CD8-positive, alpha-beta T cell (primary cell): ENCODE measurements at places on chromosomes 1 and 21.

- DNase-seq: no peak
Measured at GRCh38 chr1:12630946-12631530, 12.8 kb upstream of the AADACL4 start.

DNA sequence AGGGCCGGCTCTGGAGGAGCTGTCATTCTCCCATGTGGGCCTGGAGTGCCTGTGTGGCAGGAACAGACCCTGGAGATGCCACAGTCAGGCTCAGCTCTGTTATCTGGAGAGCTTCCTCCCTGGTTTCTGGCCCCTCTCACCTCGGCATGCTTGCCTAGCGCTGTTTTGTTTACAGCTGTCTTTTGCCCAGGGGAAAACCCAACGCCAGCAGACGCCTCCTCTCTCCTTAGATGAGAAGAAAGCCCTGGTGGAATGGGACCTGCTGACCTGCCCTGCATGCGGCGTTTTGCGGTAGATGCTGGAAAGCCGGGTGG lies 104.9 kb downstream of the CRYAA start:
- DNase-seq: no peak

DNA sequence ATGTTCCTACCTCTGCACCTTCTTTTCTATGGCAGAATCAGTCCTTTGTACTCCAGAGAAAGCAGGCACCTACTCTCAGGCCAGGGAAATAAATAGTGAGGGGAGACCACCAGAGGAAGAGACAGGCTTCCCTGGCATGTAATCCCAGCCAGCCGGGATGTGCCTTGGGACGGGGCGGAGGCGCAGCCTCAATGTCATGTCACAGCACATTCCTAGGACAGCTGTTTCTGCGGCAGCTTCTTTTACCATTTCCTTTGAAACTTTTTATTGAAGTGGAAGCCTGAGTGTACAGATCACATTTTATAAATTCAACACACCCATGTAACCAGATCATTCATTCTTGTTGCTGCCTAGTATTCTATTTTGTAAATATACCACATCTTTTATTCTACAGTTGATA lies 67.9 kb upstream of the ZNF326 start:
- DNase-seq: no peak

GRCh38 chr1:20446796-20447195 lies 39.2 kb downstream of the CAMK2N1 start:
- no peak for DNase-seq

DNA sequence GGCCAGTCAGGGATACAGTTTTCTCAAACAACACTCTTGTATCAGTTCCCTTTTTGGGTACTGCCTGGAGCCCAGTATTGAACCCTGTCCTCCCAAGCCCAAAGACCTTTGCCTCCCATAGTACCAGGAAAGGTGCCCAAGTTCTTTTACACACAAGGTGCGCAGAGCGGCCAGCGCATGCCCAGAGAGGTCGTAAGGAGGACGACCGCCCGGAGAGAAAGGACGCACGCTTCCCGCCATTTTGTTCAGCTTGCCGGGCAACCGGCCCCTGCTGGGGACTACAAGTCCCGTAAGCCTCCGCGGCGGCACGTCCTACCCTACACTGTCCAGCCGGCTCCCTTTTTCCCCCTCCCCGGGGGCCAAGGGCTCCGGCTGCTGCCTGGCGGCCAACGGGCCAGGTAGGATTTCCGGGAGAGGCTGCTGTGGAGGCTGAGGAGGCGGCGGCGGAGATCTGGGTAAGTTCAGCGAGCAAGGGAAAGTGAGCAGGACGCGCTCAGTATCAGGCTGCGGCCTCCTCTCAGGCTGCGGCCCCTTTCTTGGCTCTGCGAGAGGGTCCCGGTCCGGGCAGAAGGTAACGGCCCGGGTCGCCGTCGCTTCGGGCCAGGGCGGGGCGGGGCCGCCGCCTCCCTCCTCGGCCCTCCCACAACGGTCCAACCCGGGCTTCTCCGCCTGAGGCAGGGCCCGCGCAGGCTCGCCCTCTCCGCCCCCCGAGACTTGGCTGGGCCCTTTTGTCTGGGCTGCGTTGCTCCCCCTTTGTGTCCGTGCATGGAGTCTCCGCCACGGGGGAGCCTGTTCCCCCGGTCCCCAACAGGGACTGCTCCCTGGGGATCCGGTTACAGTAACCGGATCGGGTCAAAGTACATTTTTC lies at the start of gene PHACTR4:
PHACTR4 (plus strand) TSS at position 370 of the 868 bp plus-strand sequence. CDS start 37,708 bp downstream, outside the sequence.
- peak; percentile 62 for DNase-seq

GRCh38 chr1:74453277-74453676 lies 59.1 kb downstream of the LRRC53 start:
- DNase-seq: no peak

DNA sequence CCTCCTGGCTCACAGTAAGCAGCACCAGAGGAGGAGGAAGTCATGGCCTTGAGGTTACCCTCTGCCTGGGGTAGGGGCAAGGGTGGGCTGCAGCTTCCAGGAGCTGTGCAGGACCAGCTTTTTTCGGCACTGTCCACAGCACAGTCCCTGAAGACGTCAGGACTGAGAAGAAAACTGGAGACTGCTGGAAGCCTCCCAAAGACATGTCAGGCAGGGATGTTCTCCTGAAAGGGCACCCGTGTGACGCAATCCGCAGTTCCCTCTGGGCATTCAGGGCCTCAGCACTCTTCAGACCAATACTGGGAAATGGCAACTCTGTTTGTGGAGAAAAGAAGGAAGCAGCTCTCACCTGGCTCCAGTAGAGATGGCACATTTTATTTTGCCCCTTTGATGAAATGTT lies 64.8 kb upstream of the TENT5C start:
- no peak for DNase-seq

DNA sequence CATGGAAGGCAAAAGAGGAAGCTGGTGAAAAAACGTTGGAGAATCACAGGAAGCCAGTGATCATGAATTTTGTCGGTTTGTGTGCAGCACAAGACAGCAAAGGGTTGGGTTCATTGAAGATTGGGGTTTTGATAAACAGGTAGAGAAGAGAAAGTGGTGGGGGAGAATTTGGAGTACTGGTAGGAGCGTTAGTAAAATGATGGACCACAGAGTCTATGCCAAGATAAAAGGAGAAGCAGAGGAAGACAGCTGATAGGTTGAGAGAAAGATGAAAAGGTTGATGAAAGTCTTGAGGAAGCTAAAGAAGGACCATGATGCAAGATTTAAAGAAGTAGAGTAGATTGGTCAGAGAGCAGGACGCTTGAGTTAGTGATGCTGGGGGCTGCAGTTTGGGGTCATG lies 156.8 kb upstream of the POU3F1 start:
- no peak for DNase-seq

GRCh38 chr1:35539824-35540261 lies 17.4 kb downstream of the KIAA0319L start:
- peak; percentile 41 for DNase-seq

DNA sequence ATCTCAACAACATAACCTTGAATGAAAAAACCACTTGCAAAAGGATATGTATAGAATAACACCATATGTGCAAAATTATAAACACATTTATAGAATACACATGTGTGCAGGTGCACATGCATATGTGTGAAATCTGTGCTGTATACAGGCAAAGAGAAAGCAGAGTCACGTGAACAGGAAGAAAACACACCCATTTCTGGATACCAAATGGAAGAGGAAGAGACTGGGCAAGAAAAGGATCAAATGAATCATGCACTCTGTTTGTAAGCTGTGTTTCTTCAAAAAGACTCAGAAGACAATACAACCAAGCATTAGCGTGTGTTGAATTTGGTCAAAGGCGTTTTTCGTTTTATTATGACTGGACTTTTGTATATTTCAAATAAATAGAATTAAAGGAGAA lies 111.3 kb upstream of the ERG start:
- DNase-seq: no peak

DNA sequence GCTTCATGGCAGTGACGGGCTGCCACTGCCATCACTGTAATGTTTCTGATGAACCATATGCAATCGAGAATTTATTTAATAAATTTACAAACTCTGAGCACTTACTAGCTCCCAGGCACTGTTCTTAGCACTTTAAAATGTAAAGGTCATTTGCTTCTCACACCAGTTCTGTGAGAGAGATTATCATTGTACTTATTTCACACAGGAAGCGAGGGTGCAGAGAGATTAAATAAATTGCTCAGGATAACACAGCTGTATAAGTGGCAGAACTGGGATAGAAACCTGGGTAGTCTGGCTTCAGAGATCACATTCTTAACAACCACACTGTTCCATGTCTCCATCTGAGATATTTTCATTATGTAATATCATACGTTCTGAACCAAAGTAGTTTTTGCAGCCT lies 119.9 kb downstream of the MAST2 start:
- DNase-seq: no peak

DNA sequence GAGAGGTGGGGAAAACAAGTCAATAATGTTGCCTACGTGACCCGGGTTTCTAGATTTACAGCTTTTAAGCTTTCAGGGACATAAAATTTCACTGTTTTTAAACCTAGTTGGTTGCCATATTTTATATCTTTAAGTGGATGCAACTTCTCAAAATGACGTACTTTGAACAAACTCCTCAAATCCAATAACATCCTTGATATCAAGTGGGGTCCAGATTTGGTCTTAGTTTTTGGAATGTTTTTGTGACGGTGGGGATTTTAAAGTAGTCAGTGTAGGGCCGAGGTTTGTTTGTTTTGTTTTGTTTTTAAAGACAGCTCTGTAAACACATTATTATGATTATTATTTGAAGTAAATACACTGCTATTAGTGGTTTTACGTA lies 453 bp downstream of the CDKN2C start:
- no peak for DNase-seq

- no peak for DNase-seq
Measured at GRCh38 chr21:45517249-45518065, 24.8 kb downstream of the SLC19A1 start.

- DNase-seq: no peak
Measured at GRCh38 chr1:7299994-7300393, 471.1 kb upstream of the VAMP3 start.

DNA sequence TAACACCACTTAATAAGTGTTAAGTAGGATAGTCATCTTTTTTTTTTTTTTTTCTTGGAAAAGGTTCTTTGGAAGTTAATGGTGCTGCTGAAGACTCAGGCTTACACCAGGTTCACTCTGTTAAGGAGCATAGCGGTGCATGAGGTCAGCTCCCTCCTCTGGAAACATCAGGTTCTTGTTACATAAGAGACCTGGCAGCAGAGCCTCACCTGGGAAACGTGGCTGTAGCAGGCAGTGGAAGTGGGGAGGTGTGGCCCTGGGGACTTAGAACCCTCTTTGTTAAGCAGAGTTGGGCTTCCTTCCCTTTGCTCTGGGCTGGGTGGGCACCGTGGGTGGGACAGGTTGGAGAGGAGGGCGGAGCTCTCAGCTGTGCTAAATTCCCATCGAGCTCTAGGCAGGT lies 104.1 kb downstream of the CNIH3 start:
- DNase-seq: no peak

DNA sequence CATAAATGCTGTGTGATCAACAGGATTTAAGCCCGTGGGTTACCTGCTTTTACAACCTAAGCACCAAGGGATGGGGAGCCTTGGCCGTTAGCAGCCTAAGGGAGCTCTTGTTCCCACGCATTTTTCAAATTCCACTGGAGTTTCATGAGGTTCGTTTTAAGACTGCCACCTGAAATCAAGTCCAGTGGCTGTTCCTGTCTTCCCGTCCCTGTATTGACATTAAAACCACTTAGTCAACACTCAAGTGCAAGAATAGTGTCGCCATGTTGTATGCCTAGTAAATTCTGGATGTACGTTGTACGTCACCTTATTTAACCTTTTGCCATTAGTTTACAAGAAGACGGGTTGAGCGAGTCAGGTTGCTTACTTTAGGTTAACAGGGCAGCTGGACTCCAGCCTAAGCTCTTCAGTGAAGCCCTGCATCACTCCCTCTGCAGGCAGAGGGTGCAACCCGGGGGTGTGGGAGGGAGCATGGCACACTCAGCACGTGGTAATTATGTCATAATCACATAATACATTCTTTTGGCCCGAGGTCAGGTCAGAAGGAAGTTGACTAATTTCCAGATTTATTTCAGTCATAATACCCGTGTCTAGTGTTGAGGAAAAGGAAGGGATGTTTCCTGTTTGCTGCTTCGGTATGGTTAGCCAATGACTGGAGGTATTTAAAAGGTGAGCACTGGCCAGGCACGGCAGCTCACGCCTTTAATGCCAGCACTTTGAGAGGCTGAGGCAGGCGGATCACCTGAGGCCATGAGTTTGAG lies 42.5 kb downstream of the CNST start:
- DNase-seq: no peak

GRCh38 chr21:44443291-44443890 lies 11.9 kb upstream of the LRRC3 start:
- no peak for DNase-seq

- no peak for DNase-seq
Measured at GRCh38 chr1:196513821-196514220, 94.4 kb downstream of the KCNT2 start.

DNA sequence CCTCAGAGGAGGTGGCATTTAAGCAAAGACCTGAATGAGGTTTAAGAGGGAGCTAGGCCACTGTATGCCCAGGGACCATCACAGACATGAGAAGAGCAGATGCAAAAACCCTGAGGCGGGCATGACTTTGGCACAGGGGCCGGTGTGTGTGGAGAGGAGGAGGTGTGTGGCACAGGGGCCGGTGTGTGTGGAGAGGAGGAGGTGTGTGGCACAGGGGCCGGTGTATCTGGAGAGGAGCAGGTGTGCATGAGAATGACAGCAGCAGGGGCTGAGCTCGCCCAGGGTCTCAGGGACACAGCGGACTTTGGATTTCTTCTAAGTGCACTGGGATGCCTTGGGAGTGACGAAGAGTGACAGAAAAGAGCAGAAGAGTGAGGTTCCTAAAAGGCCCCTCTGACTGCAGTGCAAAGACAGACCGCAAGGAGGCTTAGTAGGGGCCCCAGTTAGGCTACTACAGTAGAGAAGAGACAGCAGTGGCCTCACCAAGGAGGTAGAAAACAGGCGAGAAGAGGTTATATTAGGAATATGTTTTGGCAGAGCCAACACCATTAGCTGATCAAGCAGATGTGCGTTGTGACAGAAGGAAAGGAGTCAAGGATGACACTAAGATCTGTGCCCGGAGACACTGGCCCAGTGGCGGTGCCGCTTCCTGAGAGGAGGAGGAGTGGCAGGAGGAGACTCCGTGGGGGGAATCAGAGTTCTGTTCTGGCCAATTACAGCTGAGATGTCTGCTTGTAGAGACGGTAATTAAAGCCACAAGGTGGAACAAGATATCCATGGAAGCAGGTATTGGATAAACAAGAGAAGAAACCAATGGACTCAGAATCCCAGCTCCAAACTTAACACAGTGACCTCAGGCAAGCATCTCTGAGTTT lies 18.4 kb downstream of the ZBTB17 start:
- DNase-seq: no peak

GRCh38 chr1:235017719-235018118 lies 110.9 kb downstream of the TOMM20 start:
- DNase-seq: no peak

DNA sequence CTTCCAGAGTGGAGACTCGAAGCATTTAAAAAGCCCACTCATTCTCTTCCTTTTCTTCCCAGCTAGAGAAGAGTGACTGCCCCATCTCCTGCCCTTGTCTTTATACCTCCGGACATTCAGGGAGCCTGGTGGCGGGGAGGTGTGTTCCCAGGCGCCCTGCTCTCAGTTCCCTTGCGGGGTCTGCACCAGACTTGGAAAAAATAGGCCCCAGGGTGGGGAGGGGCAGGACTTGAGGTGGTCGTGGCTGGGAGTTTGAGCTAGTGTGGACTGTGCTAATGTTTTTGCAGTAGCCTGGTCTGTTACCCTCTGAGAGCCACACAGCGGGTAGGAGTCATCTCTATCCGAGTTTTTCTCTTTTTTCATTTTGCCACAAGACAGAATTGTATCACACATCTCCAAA lies 139.1 kb downstream of the PEX14 start:
- DNase-seq: no peak

GRCh38 chr1:154095456-154096060 lies 59.3 kb downstream of the NUP210L start:
- DNase-seq: no peak
